ENCODE measurements at places on chromosomes 13 and 19.
A peak's percentile ranks its signal among the peaks of the same experiment; 100 is the strongest.

DNA sequence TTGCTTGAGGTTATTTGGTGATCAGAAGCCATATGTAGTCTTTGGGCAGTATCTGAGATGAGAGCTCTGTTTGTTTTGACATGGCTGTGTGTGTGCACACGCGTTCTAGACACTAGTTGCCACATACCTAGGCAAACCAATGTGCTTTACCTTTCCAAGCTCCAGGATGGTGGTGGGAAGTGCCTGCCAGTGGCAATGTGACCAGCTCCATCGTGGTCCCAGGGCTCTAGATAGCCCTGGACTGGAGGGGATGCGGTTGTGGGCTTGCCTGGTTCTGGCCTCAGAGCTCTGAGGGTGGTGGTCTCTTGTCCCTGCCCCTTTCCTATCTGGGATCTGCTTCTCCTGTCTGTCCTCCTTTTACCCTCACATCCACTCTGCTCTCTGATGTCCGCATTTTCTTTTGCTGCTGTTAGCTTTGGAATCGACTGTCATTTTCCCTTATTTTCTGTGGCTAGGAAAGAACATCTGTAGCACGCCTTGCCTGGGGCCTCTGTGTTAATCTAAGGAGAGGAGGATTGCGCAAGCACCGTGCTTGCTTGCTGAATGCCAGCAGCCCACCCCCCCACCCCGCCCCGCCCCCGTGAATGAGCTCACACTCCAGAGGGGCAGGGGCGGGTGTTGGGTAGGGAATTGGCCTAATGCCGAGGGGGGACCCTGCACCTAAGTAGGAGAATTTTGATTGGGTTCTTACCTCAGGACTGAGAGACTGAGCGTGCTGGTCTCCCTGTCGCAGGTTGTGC is 89.5 kb downstream of the ARHGEF7 start:
- no peak for DNase-seq

DNA sequence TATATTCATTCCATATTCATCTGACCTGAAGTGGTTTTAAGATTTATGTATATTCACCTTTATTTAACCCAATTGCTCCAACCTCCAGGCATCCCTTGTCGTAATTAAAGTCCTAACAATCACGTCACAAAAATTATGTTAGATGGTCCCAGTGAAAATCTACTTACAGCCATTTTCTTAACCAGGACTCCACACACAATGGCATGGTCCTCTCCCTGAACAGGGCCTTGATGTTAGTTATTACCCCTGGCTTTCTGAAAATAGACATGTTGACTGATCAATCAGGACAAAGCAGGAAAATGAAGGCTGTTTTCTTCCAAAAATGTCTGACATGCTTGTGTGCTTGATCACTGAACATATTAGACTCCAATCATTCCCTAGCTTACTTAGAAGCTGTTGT is 542.7 kb upstream of the SLITRK5 start:
- no peak for DNase-seq

GRCh38 chr19:54335979-54336892 is 2.7 kb downstream of the LILRA4 start:
- DNase-seq: no peak

DNA sequence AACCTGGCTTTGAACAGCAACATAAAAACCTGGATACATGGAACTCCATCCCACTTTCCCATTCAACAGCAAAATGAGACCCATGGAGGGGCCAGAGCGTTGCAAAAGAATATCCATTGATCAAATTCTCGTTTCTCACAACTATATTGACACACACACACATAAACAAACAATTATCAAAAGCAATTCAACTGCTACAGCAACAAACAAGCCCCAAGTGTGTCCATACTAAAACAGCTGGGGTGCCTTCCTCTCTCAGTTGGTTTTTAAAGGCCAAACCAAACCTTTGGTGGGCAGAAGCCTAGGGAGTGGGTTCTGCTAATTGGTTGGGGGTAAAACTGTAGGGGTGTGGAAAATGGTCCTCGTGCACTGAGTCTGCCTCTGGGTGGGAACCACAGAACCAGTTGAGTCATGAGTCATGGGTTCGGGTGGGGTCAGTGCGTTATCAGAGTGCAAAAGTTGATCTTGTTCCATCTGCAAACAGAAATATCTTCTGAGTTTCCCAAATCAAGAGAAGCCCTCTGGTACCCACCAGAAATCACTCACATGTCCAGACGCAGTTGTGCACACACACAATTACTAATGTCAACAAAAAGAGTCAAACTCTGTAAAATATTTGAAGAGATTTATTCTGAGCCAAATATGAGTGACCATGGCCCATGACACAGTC is 18.5 kb downstream of the GPR42 start:
- no peak for DNase-seq

- DNase-seq: no peak
Measured at GRCh38 chr13:30418075-30418716, 4.1 kb upstream of the UBE2L5 start.

DNA sequence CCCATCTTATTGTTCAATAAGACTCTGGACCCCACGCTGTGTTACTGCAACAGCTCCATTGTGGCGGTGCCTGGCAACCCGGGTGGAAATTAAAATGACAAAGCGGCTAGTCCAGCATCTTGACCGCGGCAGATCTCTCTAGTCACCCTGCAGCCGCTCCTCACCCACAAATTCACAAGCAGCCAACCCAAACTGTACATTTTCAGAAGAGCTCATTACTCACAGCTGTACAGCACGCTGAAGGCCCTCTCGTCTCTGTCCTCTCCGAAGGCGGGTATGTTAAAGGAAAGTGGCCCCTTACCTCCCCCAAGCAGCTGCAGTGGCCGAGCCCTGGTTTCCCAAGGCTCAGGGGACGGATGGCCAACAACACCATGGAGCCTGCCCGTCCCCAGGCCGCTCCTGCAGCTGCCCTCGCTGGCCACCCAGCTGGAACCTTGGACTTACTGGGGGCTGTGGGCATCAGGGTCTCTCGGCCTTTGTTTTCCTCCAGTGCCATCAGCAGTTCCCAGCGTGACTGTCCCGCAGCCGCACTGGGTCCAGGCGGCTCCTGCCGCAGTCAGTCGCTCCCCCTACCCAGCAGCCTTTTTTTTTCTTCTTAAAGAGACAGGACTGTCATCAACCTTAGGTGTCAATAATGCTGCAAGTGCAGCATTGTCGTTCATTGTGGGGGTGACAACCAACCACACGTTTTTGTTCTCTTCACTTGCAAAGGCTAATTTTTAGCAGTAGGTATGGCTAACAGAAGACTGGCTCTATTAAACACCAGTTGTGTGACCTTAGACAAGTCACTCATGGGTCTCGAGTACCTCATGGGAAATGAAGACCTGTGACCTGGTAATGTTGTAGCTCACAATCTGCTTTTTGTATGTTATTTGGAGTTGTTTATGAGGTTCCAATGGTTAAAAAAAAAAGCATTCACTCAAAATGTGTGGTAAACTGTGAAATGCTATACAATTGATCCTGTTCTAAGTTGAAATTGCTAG is at the start of gene SACS:
TSS of gene SACS (minus strand) at position 532 of the 983 bp plus-strand sequence. CDS start 22,463 bp downstream, outside the sequence.
- peak; percentile 64 for DNase-seq

DNA sequence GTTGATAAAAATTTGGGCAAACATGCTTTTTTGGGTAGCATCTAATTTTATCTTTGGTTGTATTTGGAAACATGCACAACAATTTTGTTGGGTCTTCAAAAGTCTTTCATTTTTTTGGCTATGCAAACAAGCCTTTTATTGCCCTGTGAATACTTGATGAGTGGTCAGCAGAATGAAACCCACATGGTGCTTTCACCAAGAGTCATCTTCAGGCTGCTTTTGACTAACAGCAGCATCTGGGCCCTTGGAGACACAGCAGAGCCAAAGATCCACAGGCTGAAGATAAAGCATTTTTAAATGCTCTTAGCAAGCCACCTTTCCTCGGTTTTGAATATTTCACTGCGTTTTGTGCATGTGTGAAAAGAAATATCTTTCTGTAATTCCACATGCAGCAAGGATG is 154.9 kb downstream of the FGF9 start:
- no peak for DNase-seq

DNA sequence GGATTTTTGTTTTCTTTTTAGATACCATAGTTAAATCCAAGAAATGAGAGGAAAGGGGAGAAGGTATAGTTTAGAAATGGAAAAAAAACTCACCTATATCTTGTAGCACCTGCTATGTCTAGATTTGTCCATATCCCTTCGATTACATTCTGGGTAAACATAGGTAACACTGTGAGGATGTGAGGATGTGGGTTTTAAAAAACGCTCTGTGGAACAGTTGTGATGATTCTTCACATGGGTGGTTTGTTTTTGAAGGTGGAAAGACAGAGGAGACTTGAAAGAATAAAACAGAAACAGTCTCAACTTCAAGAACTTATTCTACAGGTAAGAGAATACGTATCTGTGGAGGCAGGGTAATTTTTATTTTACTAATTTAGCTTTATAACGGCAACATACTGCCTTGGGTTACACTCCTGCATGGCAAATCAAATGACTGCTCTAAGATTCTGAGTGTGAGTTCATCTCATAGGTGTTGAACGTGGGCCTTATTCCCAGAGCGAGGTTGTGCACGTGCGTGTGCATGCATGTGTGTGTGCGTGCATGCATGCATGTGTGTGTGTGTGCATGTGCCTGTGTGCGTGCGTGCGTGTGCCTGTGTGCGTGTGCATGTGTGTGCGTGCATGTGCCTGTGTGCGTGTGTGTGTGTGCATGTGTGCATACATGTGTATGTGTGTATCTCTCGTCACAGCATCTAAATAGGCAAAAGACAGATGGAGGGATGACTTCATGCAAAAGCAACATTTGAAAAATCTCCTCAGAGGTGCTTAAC is 23.5 kb downstream of the ATP4B start:
- no peak for DNase-seq

DNA sequence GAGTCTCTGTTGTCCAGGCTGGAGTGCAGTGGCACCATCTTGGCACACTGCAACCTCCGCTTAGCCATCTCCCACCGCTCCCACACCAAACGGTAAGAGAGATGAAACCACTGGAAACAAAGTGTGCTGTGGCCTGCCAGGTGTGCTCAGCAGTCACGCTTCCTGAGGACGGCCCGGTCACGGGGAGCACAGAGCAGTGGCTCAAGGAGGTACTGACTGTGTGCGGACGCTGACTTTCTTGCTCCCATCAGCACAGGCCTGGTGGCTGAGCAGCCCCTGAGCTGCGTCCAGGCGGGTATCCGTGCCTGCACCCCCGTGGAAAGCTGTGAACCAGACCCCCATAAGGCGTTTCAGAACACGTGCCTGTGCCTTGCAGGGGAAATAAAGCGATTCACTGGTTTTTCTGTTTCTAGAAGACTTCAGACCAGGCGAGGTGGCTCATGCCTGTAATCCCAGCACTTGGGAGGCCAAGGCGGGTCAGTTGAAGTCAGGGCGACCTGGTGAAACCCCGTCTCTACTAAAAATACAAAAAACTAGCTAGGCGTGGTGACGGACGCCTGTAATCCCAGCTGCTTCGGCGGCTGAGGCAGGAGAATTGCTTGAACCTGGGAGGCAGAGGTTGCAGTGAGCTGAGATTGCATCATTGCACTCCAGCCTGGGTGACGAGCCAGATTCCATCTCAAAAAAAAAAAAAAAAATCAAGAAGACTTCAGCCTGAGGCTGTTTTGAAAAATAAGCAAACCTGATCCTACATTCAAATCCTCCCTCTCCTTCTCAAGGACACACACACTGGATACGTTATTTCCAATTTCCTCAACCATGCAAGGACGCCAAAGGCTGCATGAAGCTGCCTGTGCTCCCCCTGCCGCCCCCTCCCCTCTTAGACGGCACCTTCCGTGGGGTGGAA is 25.5 kb downstream of the ADPRHL1 start:
- DNase-seq: no peak

GRCh38 chr13:98445340-98446233 is 131.3 kb downstream of the STK24 start:
- peak; percentile 78 for DNase-seq

GRCh38 chr13:106455777-106456176 is 79.7 kb downstream of the EFNB2 start:
- no peak for DNase-seq

DNA sequence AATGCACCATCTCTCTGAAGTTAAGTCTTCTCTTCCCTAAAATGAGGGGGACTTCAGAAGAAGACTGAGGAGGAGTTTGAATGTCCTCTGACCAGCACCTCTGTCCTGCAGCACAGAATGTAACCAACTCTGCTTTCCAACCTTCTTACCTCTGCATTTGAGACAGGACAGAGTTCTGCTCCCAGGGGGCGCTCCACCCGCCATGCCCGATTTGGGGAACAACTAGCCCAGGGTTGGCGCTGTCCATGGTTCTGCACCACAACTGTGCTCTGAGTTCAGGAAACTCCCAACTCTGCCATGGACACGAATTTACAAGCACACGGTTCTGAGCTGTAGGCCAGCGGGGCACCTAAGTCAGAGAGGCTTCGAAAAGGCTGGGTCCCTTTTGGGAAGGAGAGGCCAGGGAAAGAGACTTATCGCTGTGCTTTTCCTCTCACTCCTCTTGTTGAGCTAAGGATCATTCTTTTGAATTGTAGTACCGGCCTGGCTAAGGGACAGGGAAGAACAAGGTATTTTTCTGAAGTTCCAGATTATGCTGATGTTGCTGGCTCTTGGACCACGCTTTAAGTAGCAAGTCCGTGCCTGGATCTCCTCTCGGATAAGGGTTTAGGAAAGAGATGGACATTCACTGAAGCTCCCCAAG is 22.2 kb downstream of the SIGLEC5 start:
- peak; percentile 49 for DNase-seq

DNA sequence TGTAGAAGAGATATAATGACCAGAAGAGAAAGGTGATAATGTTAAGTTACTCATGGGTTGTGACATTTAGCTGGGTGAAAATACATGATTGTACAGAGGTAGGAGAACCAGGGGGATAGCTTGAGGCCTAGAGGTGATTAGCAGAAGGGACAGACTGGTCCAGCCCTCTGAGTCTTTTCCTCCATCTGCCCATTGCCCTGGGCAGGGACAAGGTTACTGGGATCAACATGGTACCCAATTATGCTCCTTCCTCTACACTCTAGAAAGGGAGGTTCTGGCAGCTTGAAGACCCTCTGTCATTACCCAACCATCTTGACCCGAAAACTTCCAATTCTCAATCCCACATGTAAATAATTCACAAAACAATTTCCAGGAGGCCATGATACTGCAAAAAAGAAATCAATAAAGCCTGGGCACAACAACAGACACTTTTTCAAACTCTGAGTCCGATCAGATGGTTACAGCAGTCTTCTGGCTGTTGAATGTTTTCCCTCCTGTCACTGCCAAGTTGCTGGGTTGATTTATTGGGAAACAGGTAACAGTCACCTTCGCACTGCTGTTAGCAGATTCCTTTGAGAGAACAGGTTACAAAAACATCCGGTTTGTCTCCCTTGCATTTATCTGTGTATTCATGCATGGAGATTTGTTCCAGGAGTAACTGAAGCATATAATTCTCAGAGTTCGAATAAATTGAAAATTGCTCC is 239.1 kb upstream of the HTR2A start:
- DNase-seq: no peak

GRCh38 chr13:37225414-37226070 is 120.1 kb upstream of the CSNK1A1L start:
- no peak for DNase-seq

- DNase-seq: no peak
Measured at GRCh38 chr13:77898097-77898496, 20.5 kb downstream of the EDNRB start.

- peak; percentile 67 for DNase-seq
Measured at GRCh38 chr19:1131718-1132551, 28.1 kb downstream of the GPX4 start.

All from BE2C (cell line).